AG09319 (cell line): ENCODE measurements at places on chromosomes 3 and 15.

GRCh38 chr3:133394561-133395311, 5.1 kb upstream of the BFSP2 start:
- DNase-seq = no peak

DNA sequence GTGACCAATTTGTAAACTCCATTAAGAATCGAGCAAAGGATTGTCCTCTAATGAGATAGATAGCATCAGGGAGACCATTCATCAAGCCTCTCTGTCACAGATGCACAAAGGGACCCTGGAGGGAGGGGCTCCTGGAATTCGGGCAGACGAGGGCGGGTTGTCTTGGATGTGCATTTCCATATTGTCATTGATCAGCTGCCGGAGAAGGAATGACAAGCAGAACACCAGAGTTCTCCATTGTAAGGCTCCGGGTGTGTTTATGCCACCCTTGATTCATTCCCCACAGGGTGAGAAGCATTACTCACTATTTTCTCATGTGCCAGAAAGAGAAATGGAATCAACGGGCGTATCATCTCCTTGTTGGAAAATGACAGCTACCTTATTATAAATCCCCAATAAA, 167.5 kb downstream of the EBLN2 start:
- no peak for DNase-seq

GRCh38 chr3:123764647-123765046, 119.5 kb downstream of the MYLK start:
- no peak for DNase-seq

DNA sequence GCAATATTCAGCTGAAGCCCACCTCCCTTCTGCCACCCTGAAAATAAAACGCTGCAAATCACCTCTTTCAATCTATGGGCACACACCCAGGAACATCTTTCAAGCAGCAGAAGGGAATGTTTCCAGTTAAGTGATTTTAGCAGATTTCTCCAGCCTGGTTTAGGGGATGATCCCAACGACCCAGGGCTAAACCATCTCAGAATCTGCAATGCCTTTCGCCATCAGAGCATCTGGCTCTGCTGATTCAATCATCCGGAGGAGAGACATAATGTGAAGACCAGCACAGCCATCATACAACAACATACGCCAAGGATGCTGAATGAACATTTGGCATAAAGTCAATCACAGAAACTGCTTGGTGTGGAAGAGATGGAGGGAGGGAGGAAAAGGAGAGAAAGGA, 15.5 kb upstream of the LRRN1 start:
- DNase-seq = no peak

- no peak for DNase-seq
These were observed 331.5 kb downstream of the ARPP21 start for GRCh38 chr3:35970793-35971192.

DNA sequence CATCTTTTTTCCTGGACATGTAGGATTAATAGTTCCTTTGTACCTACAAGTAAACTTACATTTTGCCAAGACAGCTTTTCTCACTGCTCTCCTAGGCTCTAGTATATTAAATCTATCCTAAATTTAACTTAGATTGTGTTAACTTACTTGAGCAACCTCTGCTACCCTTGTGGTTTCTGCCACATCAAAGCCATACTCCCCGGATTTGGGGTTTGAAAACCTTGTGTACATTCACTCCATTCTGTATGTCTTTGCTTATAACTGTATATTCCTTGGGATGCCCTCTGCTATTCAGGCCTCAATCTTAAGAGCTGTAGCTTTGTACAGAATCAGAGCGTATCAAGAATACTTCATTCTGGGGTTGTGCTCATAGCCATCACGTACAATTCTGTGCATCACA, 60.4 kb downstream of the ARIH1 start:
- DNase-seq = no peak

DNA sequence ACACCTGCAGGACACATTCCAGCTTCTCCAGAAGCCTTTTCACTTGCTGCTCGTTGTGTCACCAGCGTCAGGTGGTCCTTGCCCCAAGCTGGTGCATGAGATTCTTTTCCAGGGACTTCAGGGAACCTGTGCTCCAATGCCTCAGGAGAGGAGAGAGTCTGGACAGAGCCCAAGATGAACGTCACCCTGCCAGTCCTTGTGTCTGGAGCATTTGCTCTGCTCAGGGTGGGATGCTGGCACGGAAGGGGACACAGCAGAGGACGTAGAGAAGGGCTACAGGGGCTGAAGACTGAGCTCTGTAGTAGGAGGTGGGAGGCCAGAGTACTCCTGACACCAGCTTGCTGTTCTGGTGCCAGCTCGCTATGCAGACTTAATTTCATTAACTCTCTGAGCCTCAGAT, 262.1 kb downstream of the XXYLT1 start:
- no peak for DNase-seq

GRCh38 chr15:83364501-83364900, 80.0 kb upstream of the BNC1 start:
- DNase-seq = no peak

- DNase-seq = no peak
These were observed 8.7 kb downstream of the TBC1D5 start for GRCh38 chr3:17733768-17734167.

DNA sequence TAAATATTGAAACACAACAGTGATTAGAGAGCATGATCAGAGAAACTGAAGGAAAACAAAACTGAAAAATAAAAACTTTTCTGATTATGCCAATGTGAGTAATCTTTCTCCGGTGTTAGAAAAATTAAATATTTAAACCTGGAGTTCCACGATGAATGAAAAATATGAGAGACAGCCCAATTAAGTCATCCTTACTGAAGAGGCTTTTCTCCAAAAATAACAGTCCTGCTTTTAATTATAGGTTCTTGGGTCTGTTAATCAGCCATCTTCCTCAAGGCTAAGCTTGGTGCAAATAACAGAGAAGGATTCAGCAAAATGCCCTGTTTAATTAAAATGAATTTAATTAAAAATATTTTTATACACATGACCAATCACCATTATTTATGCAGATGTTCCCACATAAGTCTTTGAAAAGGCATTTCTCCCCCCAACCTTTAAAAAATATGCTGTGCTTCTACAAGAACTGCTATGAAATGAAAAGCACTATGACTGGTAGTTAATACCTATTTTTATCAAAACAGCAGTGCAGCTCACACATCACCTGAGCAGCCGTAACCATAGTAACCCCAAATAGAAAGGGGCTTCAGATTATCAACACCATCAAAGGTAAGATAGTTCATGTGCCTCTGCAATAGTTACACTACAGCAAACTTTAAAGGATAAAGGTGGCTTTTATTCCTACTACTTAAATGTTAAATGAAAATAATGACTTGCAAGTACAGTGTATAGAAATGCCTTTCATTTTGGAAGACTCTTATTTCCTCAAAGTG, 175.7 kb downstream of the SLC9A9 start:
- DNase-seq = no peak

DNA sequence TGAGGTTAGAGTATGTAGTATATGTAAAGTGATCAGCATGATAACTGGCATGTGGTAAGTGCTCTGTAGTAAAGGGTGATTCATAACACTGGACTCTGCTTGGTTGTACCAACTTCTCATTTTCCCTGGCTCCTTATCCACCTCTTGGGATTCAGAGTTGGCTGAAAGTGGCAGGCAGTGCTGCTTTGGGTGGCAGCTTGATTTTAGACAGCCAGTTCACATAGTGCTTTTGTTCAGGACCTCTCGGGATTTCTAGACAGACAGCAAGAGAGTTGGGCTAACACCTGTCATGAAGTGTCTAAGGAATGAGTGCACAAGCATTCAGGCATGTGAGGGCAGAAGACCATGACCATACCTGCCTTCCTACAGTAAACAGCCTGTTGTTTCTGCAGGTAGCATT, 69.0 kb downstream of the RBM6 start:
- no peak for DNase-seq

- DNase-seq = no peak
These were observed 2.2 kb downstream of the RPL4 start for GRCh38 chr15:66502491-66502890.

- no peak for DNase-seq
These were observed at the start of gene CMTM7 for GRCh38 chr3:32391643-32392535. TSS of gene CMTM7 (plus strand) at chr3:32391853. CDS start at chr3:32391907, 54 bp downstream.

DNA sequence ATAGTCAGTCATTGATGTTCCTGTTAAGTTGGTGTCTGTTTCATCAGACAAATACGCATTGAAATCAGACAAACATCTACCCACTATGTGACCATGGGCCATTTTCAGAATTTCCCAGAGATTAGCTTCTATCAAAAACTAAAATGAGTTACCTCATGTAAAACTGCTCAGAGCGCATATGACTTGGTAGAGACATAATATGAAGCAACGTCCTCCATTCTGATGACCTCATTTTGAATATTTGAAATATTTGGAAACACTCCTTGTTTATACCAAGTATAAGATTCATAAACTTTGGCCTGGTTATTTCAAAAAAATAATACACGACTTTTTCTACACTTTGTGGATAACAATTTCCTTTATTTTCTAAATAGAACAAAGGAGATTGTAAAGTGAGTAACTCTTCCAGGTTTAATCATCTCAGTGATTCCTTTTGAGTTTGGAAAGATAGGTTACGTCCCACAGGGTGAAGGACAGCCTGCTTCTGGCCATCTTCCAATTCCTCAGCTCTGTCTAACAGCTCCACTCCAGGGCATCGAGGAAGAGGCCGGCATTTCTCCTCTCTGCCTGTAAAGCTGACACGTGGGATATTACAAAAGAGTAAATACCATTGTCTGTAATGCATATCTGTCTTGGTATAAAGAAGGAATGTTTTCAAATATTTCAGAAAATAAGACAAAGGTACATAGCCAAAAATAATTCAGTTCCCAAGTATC, 122.6 kb downstream of the CADM2 start:
- no peak for DNase-seq

DNA sequence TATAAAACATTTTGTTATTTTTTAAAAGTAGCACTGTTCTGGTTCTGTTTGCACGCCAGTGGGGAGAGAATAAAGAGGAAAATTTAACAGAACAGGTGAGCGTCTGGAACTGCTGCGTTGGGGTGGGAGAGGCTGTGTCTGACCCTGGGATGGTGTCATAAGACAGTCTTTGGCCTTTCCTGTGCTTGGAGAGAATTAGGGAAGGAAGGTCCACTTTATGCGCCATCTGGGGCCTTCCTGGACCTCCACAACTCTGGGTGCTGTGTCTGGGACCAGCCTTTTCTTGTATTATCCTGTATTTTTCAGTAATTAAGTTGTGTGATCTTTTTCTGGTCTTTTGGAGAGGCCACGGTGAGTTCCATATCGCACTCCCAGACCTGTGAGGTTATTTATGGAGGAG, 3.3 kb downstream of the FAM43A start:
- DNase-seq = no peak

GRCh38 chr15:31385736-31386135, 59.1 kb downstream of the KLF13 start:
- DNase-seq = no peak

GRCh38 chr3:169311381-169311780, 352.1 kb downstream of the MECOM start:
- no peak for DNase-seq

DNA sequence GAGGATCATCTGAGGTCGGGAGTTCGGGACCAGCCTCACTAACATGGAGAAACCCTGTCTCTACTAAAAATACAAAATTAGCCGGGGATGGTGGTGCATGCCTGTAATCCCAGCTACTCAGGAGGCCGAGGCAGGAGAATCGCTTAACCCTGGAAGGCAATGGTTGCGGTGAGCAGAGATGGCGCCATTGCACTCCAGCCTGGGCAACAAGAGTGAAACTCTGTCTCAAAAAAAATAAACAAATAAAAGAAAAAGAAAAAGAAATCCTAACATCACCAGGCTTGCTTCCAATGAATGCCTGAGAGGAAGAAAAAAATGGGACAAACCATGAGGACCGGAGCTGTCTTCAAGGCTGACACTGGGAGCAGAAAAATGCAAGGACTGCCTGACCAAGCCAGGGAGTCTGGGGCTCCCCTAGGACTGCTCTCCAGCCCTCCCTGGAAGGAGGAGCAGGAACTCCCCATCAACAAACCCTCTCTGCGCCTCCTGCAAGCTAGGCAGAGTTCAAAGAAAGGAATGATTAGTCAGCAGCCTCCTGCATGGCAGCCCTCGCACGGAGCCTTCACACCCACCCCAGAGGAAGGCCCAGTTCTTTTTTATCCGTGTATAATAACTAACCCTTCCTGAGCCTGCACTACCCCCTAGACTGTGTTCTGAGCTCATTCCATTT, 55.4 kb downstream of the NUP210 start:
- DNase-seq = no peak

GRCh38 chr15:55033574-55033973, 163.2 kb downstream of the RSL24D1 start:
- no peak for DNase-seq
